ENCODE measurements at places on chromosomes 1 and 21.

DNA sequence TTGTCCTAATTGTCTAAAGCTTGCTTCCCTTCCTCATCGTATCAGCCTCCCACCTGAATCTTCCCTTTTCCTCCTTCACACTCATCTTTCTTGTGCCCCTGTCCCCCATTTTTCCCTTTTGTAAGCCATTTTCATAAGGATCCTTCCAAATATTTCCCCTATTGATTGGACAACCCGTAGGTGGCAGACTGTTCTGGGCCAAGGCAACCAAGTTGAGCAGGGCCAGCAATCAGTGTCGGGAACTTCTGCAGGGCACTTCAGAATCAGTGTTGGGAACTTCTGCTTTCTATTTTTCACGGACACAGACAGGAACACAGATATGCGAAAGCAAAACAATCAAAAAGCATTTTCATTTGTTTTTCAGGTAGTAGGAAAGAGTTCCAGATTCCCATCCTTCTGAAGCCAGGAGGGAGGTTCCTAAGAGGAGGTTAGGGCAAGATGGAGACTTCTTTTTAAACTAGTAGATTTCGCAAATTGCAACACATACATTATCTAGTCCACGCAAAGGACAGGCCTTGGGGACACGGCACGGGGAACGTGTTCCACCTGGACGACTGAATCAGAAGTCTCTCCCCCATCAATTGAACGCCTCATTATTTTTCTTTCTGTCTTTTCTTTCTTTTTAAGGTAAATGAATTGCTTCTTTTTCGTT lies 691 bp upstream of the MPZL1 start:
- DNase-seq = peak; percentile 73

DNA sequence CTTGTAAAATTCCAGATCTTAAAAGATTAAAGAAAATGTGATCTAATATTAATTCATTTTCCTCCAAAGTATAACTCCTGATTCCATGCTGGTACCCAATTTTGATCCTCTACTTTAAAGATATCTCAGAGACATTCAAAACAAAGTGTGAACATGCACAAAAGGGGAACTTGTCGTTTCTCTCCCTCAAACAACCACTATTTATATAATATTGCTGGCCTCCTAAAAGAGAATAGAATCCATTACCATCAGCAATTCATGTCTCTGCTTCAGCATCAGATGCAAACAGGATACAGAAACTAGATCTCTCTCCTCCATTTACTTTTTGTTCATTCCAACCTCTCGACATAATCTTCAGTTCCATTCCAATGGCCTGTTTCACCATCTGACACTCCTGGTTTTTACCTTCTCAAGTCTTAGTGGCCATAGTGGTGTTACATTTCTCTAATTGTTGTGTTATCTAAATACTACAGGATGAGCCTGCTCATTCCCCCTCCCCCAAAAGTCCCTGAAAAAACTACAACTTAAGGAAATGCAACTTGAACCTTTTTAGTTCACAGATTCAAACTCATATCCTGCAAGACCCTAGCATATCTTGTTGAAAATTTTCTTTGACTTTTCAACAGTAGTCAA lies 4.1 kb downstream of the NRIP1 start:
- peak; percentile 43 for DNase-seq

DNA sequence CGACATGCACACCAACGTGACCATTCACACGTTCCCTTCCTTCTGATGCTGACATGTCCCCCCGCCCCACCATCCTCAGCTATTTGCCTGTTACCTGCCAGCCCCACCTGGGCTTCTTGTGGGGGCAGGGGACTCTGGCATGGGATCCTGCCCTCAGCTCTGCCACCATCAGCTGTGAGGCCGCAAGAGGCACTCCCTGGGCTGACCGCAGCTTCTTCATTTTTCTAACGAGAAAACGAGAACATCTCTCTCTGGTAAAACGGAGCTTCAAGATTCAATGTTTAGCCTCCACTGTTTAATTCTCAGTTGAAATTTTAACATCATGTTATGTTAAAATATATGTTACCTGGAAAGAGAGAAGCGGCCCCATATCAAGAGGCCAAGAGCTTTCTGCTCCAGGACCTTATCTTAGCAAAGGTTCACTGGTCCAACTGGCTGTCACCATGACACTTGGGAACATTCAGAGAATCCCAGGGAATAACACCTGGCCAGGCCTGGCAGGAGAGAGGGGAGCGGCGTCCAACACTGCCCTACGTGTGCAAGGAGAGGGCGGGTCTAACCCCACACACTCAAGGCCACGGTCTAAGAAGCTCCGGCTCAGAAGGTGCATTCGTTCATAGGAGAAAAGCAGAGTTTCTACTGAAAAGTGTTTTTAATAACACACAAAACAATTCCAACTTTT lies 51.3 kb downstream of the HLCS start:
- no peak for DNase-seq

DNA sequence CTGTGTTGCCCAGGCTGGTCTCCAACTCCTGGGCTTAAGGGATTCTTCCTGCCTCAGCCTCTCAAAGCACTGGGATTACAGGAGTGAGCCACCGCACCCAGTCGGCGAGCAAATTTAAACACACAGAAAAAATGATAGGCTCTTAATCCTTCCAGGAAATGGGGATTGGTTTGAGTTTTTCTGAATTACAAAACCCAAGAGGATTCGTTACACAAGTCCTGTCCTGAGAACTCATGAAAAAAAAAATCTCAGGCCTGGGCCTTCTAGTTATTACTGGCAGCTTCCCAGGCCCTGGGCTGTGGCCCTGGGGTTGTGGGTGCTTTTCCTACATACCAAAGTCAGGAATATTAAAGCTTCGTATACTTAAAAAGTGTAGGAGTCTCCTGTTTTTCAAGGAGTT lies 6.3 kb upstream of the IFNGR2 start:
- DNase-seq = peak; percentile 85

DNA sequence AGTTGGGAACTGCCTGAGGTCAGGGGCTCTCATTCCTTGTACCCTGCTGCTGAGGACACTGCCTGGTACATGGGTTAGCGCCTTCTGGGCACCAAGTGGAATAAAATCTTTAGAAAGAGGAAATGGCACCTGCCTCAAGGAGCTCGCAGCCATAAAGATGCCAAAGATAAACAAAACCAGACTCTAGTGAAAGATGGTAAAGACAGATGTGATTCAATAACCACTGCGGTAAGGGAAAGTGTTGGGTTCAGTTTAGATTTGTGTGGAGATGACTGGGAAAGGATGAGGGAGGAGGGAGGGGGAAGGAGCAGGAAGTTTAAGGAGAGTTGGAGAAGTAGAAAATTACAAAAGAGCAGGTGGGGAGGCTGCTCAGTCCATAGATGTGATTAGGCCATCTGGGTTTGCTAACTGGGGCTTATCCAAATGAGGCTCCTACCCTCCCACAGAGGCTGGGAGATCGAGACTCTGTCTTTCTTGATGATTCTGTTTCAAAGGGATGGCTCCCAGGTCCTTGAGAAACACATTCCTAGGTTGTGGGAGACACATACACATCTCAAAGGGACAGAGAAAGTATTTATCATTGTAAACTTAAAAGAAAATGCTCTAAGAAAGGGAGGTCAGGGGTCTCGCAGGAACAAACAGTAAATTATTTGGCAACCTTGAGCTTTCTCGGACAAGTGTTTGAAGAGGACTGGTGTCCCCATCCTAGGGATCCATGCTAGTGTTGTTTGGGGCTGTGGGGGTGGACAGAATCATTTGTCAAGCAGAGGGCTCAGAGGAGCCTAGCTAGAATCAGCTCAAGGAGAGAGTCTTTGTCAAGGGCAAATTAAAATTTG lies 65.7 kb upstream of the MORC3 start:
- no peak for DNase-seq

- no peak for DNase-seq
These were observed 46.0 kb downstream of the LDLRAD2 start for GRCh38 chr1:21857840-21858670.

- no peak for DNase-seq
These were observed 18.7 kb downstream of the ECE1 start for GRCh38 chr1:21271550-21271949.

DNA sequence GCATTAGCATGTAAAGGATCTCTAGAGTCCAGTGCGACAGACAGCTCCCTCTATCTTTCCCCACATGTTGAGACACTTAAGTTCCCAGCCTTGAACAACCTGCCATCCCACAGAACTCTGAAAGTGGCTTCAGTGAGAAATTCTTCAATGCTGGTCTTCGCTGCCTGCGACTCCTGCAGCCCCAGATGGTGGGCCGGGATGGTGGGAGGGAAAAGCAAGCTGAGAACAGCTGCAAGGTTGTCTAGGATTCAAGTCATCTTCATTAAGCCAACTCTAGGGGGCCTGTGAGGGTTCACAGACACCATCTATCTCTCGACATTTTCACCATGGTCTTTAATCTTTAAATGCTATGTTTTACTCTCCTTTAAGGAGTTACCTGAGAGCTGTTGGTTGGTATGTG lies 185.5 kb upstream of the C1orf174 start:
- DNase-seq = no peak

- DNase-seq = no peak
These were observed 1.9 kb downstream of the ZBTB7B start for GRCh38 chr1:155004352-155005075.

GRCh38 chr1:161161652-161162051 lies 2.4 kb downstream of the USP21 start:
- DNase-seq = no peak

DNA sequence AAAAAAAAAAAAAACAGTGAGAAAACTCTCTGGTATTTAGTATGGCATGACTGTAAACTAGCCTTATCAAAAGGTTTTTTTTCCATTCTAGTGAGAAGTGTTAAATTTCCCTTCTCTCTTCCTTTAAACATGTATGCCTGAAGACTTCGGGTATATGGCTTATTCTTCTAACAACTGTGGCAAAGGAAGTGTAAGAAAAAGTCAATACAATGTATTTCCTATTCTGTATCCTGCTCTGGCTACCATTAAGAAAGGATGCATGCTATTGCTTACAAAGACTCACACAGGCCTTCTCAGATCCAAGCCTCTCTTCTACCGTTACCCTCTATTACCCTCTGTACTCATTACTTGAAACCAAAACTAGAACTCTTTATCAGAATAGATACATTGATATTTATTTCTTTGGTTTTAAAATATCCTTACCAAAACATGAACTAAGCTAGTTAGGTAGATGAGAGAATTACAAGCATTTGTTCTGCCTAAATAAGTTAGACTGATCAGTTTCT lies 8.4 kb downstream of the CEPT1 start:
- DNase-seq = no peak

DNA sequence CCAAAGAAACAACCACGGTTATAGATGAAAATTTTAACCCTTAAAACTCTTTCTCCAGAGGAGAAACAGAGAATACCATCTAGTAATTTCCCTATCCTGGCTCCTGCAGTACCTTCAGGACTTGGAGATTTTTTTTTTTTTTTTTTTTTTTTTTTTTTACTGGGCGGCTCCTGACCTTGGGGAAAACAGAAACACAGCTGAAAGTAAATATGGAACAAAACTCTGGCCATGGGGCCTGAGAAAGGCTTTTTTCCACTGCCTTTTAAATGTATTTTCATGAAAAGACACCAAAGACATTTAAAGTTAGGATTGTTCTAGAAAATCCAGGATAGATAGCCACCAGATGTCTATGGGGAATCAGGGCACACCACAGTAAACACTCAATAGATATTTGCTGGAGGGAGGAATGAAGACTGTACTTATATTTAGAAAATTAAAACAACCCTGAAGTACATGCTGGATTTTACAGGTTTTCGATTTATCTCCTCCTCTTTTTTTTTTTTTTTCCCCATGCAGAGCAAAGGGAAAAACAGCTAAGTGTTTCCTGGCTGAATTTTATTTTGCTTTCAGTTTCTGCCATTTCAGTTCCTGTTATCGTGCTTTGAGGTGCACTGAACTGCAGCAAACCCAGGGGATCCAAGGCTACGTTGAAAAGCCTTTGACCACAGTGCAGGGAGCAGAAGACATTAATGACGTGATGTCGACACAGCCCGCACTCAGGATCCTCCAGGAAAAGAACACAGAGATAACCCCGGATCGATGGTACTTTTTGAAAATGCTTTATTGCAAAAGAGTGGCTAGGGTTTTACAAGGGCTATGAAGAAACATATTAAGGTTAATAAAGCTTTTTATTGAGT lies 35.7 kb upstream of the CNN3 start:
- DNase-seq = peak; percentile 63

GRCh38 chr21:42124826-42125570 lies 53.9 kb downstream of the UMODL1 start:
- DNase-seq = no peak

- DNase-seq = no peak
These were observed 5.6 kb downstream of the SH3BGRL3 start for GRCh38 chr1:26285366-26286063.

DNA sequence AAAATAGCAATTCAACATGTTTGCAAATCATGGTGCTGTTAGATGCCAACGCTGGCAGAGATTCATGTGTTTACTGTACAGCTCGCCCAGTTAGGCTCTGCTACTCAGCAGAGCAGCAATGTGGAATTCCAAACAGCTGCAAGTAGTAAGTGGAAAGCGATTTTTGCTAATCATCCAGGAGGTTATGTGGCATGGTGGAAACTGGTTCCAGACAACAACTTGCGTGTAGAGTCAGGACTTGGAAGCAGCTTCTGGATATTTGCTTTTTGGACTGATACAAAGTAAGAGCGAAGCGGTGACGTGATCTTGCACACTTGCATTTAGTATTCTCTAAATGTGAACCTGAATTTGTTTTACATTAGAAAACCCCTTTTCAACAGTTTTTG lies 27.1 kb upstream of the HHAT start:
- peak; percentile 64 for DNase-seq

All from fibroblast of the aortic adventitia (primary cell).